Ammon's horn (tissue), 1 donor: ENCODE measurements at places on chromosomes 2 and 18.

DNA sequence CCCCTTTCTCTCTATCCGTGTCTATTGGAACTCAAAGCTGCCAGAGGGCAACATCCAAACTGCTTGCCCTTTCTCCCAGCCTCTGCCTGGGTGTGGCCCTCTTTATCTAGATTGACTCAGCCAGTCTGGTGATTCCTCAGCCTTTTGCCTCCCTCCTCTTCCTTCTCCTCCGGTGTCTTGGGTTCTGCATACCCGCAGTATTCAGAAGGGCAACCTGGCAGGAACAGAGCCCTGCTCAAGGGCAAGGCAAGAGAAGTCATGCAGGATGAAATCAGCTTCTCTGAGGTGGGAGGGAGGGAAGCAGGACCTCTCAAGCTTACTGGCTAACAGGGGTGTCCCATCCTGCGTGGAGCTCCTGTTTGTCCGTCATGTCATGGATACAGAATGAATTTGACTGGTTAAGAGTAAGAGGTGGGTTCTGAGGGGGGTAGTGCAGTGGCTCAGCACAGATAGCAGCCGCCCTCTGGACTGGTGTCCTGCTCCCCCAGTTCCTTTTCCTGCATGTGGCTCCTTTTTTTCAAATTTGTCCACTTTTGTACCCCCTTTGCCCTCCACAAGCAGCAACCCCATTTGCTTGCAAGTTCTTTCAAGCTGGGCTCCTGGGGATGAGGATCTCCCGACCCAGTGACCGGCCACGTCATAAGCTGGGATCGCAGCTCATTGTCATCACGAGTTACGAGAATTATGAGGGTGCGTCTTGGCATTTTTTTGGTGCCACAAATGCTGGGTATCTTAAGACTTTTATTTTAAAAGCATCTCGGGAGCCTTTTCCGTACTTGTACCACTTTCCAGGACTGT is 154.1 kb downstream of the FHOD3 start:
- no peak for DNase-seq

- no peak for DNase-seq
Measured at GRCh38 chr2:86241611-86242010, 42.4 kb downstream of the MRPL35 start.

GRCh38 chr18:7568426-7568825 is 1.3 kb downstream of the PTPRM start:
- peak; percentile 22 for DNase-seq

DNA sequence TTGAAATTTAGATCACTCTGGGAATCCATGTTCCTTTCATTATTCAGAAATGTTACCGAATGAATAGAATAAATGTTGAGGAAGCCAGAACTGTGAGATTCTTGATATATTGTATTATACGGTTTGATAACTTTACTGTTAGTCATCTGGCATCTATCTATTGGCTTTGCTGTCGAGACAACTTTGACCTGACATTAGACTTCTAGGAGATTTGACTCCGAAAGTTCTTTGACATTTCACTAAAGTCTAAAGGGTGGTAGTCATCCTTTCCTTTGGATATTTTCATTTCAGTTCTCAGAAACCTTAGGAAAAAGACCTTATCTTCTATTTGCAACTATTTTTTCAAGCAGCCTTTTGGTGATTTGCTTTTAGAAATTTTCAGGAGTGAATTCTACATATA is 1.9 kb downstream of the BMPR2 start:
- DNase-seq: no peak

DNA sequence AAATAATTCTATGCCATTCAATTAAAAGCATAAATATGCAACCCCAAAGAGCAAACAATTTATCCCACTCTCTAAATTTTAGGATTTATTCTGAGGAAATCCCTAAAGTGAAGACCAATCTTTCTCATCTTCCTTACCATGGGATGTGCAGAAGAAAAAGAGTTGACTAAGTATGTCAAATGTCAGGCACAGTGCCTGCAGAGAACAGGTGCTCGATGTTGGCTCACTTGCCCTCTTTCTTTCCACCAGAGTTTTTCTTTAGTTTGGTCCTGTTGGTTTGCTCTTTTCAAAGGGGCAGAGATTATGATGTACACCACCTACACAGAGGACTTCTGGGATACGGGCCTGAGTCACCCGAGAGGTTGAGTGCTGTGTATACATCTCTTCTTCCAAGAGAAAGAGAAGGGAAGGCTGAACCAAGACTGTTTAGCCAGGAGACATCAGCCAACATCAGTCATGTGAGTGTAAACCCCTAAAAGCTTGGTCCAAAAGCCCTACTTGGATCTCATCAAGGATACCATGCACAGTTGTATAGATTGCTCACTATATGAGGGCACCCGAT is 51.7 kb downstream of the SUMO1 start:
- no peak for DNase-seq

- DNase-seq: no peak
Measured at GRCh38 chr2:176468457-176469113, 199.3 kb downstream of the MTX2 start.

DNA sequence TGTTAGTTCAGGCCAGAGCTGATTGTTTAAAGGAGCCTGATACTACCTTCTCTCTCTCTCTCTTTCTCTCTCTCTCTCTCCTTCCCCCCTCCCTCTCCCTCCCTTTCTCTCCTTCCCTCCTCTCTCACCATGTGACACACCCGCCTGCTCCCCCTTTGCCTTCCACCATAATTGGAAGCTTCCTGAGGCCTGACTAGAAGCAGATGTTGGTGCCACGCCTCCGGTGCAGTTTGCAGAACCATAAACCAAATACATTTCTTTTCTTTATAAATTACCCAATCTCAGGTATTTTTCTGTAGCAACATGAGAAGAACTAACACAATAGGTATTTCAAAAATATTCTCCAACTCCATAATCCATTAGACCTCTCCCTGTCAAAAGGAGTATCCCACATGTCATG is 62.4 kb downstream of the ANKRD62 start:
- no peak for DNase-seq

DNA sequence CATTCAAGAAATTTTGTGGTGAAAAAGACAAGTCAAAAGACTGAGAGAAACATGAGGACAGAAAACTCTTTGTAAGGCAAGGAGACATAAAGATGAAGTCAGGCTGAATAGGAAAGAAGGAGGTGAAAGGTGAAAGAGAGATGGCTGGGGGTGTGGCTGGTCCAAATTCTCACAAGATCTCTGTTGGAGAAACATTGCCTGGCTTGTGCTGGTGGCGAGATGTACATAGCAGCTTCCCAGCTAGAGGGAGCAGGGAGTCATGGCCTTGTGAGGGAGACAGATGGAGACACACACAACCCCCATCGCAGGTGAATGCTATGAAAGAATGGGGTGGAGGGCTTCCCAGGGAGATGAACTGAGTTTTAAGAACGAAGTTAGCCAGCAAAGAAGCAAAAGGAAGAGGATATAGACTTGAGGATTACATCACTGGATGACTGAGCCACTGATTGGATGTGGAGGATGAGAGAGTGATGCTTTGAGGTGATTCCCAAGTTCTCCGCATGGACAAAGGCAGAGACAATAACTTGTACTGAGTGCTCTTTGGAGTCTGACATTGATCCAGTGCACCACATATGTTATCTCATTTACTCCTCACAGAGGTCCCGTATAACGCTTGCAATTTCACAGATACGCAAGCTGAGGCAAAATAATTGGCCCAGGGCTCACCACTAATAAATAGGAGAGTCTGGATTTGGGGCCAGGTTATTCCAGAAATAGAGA is 3.7 kb upstream of the EMX1 start:
- DNase-seq: no peak

GRCh38 chr2:113209011-113209645 is 35.4 kb downstream of the PSD4 start:
- DNase-seq: no peak

DNA sequence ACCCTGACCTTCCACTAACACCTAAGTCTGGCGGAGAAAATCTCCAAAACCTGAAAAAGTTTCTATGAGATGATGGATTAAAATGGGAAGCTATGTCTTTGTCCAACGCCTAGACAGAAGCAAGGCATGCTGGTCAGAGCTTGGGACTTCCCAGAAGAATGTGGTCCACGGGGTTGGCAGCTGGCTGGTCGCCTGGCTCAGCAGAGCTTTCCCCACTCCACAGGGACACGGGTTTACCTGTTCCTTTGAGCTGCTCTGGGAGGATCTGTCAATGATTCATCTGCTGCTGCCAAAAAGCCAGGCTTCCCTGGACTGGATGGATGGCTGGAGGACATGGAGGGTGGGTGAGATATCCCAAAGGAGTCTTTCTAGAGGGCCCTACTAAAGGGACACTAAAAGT is 10.8 kb downstream of the MBOAT2 start:
- no peak for DNase-seq

- DNase-seq: no peak
Measured at GRCh38 chr2:65754219-65754618, 321.8 kb upstream of the SPRED2 start.

- DNase-seq: no peak
Measured at GRCh38 chr2:162106146-162106551, 32.1 kb upstream of the DPP4 start.

DNA sequence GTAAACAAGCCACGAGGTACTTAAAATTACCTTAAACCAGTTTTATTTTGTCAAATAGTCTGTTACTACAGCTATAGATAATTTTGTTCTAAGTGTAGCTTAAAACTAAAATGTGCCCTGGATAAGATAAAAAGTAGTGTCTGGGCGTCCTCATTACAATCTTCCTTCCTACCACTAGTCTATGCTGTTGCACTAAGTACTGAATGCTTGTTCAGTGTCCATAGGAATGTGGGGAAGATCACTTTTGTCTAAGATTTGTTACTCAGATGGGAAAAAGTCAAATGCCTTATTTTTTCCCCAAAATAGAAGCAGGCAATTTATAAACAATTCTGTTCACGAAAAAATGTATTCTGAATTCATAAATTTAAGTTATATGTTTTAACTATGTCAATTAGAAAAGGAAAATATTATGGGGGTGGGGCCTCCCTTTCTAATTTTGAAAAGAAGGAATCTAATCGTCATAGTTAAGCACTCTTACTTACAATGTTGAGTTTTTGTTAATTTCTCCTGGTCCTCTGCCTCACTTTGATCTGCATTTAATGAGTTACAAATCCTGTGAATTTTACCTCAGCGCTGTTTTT is 140.4 kb upstream of the VRK2 start:
- DNase-seq: peak; percentile 85

DNA sequence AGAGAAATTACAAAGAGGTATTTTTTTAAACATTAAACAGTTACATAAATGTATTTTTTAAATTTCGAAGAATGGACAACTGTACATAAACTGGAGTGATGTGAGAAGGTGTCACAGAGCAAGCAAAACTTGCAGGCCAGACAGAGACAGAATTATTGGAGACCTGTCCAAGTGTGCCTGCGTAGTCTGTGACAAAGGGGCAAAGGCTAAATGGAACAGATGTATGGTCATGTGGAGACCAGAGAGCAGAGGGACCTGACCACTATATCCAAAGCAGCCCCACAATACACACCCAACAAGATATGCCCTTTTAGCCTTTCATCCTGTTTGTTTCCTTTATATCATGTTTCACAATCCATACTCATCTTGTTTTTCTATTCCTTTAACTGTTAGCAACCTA is 225.3 kb upstream of the VWC2L start:
- DNase-seq: no peak

DNA sequence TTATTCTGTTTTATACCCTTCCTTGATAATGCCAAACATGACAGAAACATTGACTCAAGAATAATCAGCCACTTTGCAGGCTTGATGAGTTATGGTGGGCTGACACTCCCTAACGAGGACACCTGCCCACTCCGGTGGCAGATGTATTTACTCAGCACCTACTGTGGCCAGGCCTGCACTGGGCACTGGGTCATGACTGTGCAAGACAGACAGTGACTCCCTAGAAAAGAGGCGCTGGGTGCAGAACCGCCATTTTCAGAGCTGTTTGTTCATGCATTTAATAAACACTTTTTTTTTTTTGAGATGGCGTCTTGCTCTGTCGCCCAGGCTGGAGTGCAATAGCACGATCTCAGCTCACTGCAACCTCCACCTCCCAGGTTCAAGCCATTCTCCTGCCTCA is 32.5 kb downstream of the SNED1 start:
- no peak for DNase-seq

DNA sequence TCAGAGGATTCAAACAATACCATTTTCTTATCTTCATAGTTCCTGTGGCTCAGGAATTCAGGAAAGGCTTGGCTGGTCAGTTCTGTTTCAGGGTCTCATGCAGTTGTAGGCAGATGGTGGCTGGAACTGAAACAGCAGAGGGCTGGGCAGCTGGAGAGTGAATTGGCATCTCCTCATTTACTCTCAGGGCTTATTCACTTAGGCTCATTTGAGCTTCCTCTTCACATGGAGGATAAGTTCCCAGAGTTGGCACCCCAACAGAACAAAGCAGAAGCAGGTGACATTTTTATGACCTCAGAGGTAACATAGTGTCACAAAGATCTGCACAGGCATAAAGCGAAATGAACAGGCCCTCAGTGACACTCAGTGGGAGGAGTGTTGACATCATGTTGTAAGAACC is 66.1 kb downstream of the RBBP8 start:
- DNase-seq: no peak

GRCh38 chr2:73373344-73373743 is 12.3 kb upstream of the ALMS1 start:
- no peak for DNase-seq

DNA sequence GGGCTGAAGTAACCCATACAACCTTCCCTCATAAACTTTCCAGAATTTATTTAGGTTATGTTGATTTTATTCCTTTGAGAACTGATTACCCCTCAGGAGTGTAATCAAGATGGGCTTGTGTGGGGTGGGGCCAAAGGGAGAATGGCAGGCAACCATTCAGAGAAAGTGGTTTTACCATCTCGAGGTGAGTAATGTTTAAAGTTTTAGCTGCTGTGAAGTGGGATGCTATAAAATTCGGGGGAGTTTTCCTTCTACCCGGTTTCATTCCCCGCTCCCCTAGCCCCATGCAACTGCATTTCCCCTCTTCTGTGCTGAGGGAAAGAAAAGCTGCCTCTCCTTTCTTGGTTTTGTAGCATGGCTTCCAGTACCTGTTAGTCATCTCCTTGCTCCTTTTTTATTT is 34.7 kb downstream of the MAP4K4 start:
- DNase-seq: no peak

DNA sequence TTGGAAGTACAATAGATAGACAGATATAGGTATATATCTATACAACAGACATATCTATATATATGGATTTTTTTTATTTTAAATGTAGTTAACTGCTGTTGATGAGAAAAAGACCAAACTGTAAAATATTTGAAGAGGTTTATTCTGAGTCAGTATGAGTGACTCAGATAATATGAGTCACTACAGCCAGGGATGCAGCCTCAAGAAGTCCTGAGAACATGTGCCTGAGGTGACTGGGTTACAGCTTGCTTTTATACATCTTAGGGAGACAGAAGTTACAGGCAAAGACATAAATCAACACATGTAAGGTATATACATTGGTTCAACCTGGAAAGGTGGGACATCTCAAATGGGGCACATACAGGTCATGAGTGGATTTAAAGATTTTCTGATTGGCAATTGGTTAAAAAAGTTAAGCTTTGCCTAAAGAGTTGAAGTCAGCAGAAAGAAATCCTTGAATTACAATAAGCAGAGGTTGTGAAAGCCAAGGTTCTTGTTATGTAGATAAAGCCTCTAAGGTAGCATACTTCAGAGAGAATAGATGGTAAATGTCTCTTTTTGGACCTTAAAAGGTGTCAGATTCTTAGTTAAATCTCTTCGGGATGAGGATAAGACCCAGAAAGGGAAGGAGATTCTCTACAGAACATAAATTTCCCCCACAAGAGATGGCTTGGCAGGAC is 149.9 kb downstream of the RBM43 start:
- DNase-seq: no peak

GRCh38 chr18:58429442-58429841 is 199.4 kb downstream of the ALPK2 start:
- DNase-seq: no peak
